ENCODE measurements at places on chromosomes 1 and 21. TPM values are rescaled to one million over a fixed set of nuclear protein-coding genes. Genes with fewer than 3 reads are reported as not detected.

GRCh38 chr1:109263597-109264378 lies 14.4 kb downstream of the CELSR2 start:
- no peak overlapping the region for H3K27ac ChIP-seq
- H3K36me3 ChIP-seq = no peaks in the 10 kb centered on the region
- H3K27me3 ChIP-seq = no peaks in the 10 kb centered on the region
- H3K4me3 ChIP-seq = no peak overlapping the region
- no peaks in the 10 kb centered on the region for H3K4me1 ChIP-seq

- no peaks in the 10 kb centered on the region for H3K4me1 ChIP-seq
- DNase-seq = no peak
- H3K27me3 ChIP-seq = no peaks in the 10 kb centered on the region
- H3K36me3 ChIP-seq = no peaks in the 10 kb centered on the region
- no peak overlapping the region for H3K27ac ChIP-seq
Measured at GRCh38 chr1:190170321-190170720, 307.3 kb downstream of the BRINP3 start.

MACF1 gene
- 300 TPM for total RNA-seq

- no peak for DNase-seq
- H3K27ac ChIP-seq = no peak overlapping the region
- H3K36me3 ChIP-seq = no peaks in the 10 kb centered on the region
- H3K4me1 ChIP-seq = no peaks in the 10 kb centered on the region
- H3K4me3 ChIP-seq = no peak overlapping the region
Measured at GRCh38 chr1:160924791-160925651, 29.6 kb downstream of the ITLN2 start.

DNA sequence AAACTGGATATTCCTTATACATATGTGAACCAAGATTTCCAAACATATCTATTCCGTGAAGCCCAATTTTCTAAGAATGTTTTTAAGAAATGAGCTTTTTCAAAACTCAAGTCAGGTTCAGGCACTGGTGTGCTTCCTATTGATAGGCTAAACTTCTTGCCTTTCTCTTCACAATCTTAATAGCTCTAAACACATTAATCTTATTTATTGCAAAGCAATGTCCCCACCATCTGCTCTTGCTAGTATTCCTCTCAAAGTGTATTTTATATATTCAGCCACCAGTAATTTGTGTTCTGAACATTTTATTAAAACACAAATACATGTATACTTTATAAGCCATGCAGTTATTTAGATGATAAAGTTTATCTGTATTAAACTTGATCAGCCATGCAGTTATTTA lies 11.5 kb downstream of the ZNF281 start:
- no peaks in the 10 kb centered on the region for H3K36me3 ChIP-seq
- H3K4me3 ChIP-seq = no peak overlapping the region
- no peaks in the 10 kb centered on the region for H3K27me3 ChIP-seq
- no peak for DNase-seq
- H3K27ac ChIP-seq = no peak overlapping the region

DNA sequence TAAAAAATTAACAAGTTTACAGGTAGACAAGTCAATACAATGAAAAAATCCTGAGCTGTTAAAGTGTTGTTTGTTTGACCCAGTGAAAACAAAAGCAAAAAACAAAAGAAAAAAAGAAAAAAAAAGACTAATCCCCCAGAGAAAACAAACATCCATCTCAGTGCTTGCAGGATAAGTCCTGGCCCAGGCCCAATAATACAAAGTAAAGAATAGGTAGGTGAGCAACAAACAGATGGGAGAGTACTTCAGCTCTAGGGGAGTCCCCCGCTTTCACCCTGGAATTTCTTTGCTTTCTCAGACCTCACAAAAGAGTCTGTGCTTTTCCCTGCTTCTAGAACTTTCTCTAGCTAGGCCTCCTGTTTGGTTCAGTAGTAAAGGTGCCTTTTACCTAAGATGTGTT lies 70.3 kb downstream of the ABCA4 start:
- DNase-seq = no peak
- no peak overlapping the region for H3K27ac ChIP-seq
- no peaks in the 10 kb centered on the region for H3K27me3 ChIP-seq
- no peaks in the 10 kb centered on the region for H3K36me3 ChIP-seq
